NB4 (cell line): ENCODE measurements at places on chromosomes 7 and 10.
A peak's percentile ranks its signal among the peaks of the same experiment; 100 is the strongest.

DNA sequence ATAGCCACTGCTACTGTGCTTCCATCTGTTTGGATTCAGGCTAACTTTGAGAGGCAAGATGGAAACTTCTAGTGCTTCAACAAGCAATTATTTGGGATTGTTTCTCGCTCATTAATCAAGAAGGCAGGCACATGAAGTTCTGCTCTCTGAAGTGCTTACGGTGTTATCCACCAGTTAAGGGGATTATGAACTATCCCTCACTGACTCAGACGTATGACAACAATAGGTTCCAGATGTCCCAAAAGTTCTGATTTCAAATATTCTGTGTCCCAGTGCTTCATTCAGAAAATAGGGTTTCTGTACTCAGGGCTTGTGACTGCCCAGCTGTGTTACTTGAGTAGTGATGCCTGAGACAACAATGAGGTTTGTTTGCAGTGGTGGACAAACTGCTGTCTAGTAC lies 81.0 kb downstream of the HACD1 start:
- no peak for DNase-seq

DNA sequence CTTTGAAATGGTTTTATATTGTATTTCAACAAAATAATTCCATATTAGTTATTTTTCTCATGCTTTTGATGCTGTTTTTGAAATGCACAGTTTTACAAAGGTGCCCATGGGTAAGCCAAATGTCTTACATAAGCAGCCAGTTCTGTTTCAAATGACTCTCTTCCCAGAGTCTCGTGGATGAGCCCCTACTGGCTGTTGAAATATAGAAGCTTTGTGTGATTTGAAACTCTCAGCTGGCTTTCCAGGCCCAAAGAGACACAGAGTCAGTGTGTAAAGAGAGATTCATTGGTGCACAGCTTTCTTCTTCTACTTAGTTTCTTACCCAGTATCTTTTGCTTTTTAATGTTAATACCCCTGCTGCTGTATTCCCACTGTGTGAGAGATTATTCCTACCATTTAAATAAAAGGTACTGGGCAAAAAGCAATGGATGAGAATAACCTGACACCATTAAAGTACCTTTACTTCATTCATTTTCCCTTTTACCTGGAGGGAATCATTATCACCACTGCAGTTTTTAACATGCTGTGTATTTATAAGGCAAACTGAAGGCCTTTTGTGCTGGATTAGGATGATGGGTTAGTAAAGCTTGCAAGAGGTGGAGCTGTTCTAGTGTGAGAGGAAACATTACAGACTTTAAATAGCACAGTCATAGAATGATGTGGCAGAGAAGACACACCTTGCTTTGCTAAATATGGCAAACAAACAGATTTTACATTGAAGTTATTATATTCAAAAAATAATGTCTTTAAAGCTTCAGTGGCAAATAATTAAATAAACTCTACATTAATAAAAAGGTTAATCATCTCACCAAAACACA lies 415.1 kb downstream of the THSD7A start:
- no peak for DNase-seq

DNA sequence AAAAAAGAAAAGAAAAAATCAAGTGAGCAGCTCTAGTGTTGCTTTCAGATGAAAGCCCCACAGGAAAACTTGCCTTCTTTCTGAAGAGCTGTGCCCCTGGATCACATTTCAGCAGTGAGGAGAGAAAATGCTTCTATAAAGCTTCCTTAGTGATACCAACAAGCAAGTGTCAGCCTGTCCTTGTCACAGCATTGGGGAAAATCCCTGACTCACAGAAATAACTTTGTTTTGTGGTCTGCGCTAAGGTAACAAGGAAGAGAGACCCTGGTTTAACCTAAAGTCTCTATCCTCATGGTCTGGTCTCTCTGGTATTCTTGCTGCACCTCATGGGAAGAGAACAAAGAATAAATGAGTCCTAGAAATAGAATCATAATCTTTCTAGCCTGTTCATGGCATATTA lies 885.2 kb upstream of the SORCS1 start:
- no peak for DNase-seq

DNA sequence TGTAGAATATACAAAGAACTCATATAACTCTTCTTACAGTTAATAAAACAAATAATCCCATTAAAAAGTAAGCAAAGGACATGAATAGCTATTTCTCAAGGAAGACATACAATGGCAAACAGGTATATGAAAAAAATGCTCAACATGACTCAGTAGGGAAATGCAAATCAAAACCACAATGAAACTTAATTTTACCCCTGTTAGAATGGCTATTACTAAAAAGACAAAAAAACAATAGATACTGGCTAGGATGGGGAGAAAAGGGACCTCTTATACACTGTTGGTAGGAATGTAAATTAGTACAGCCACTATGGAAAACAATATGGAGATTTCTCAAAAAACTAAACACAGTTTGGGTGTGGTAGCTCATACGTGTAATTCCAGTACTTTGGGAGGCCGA lies 37.8 kb downstream of the HERPUD2 start:
- DNase-seq = no peak

DNA sequence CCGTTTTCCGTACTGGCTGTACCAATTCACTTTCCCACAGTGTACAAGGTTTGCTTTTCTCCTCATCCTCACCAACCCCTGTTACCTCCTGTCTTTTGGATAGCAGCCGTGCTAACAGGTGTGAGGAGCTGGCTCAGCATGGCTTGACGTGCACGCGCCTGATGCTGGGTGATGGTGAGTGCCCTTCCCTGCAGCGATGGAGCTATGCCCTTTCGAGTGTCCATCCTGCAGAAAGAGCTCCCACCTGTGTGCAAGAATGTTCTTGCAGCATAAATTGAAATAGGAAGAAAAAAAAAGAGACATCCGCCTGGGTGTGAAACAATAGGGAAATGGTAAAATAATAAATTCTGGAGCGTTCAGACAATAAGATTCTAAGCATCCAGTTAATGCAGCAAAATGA lies 9.5 kb upstream of the UBE3C start:
- no peak for DNase-seq

GRCh38 chr7:30754315-30754877 lies 2.5 kb downstream of the INMT start:
- no peak for DNase-seq

DNA sequence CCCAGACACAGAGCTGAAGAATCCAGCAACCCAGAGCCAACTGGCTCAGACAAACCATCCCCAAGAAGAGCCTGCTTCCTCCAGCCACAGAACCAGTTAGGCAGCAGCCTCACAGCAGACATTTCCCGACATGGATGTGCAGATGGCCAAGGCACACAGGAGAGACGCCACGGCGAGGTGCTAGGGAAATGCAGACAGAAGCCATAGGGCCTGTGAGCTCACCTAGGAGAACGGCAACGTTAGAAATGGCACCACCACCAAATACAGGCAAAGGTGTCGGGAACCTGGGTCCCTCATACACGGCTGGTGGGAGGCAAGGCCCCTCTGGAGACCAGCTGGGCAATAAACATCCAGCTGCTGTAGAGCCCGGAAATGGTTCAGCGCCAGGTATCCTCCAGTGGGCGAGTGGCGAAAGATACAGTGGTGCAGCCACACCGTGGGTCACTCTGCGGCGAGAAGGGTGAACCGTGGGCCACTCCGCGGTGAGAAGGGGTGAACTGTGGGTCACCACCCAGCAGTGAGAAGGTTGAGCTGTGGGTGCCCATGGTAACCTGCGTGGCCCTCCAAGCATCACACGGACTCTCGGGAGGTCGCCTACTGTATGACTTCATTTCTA lies 31.2 kb downstream of the JAKMIP3 start:
- DNase-seq = no peak

DNA sequence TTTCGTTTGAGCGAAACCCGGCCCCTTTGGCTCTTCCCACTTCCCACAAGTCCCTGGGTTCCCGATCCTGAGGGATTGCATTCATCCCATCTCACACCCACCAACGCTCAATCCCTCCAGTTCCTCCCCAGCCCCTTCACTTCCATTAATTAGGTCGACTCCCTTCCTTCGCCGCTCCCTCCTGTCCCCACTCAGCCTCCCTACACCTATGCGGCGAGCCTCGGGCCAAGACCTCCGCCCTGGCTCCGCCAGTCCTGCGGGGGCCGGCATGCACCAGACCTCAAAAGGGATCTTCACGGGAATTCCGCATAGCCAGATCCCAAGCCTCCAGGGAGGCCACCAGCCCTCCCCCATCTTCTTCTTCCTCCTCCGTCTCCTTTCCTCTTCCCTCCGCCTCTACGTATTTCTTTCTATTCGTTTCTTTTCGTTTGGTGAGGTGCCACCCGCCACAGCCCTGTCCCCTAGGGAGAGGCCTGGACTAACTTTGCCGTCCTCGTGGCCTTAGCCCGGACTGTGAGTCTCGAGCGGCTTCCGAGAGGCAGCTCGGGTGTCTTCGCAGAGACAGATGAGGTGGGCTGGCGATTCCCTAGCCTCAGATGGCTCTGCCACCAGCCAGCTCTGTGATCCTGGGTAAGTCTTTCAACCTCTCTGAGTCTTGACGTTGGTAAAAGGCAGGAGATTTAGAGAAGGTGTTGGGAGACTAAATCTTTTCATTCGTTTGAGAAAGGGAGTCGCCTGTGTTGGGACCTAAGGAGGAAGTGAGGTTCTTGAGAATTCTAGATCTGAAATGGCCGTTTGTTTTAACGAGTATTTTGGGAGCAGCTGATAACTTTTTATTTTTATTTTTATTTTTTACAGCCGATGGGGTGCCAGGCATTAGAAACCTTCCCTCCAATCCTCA lies 8.1 kb upstream of the LBX1 start:
- DNase-seq = no peak

DNA sequence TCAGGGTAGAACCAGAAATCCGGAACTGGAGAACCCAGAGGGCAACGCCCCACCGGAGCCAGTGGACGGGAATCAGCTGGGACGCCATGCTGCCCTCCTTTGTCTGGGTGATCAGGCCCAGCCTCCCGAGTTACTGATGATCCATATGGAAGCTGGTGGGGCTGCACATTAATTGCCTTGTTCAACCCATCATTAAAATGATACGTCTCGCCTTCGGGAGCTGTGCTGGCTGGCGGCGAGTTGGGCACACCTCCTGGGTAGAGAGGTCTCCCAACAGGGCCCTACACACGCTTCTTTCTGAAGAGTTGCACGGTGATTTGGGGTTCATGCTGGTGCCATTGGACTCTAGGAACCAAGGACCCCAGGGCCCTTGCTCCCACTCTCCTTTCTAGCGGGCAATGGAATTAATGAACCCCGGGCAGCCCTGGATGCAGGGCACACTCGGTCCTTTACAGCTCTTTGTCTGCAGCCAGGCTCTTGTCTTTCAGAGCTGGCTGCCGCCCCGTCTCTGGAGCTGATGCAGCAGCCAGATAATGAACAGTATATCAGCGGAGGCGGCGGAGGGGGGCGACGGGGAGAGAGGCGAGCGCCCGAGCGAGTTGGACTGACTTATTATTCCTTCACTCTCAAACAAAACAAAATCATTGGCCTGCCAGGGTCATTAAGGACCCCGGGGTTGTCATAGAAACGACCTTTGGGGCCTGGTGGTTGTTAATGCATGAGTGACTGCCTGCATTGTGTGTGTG lies 412.2 kb upstream of the ZMIZ1 start:
- DNase-seq = no peak

GRCh38 chr10:75967491-75967890 lies 536.1 kb downstream of the LRMDA start:
- no peak for DNase-seq

- peak; percentile 7 for DNase-seq
These were observed 3.1 kb upstream of the GOT1 start for GRCh38 chr10:99433378-99434020.

GRCh38 chr10:122571892-122572291 lies 11.3 kb downstream of the DMBT1 start:
- DNase-seq = no peak

- no peak for DNase-seq
These were observed 1.4 kb upstream of the DRGX start for GRCh38 chr10:49397036-49397999.

GRCh38 chr7:99379043-99379577 lies 4.6 kb downstream of the ARPC1B start:
- peak; percentile 97 for DNase-seq

DNA sequence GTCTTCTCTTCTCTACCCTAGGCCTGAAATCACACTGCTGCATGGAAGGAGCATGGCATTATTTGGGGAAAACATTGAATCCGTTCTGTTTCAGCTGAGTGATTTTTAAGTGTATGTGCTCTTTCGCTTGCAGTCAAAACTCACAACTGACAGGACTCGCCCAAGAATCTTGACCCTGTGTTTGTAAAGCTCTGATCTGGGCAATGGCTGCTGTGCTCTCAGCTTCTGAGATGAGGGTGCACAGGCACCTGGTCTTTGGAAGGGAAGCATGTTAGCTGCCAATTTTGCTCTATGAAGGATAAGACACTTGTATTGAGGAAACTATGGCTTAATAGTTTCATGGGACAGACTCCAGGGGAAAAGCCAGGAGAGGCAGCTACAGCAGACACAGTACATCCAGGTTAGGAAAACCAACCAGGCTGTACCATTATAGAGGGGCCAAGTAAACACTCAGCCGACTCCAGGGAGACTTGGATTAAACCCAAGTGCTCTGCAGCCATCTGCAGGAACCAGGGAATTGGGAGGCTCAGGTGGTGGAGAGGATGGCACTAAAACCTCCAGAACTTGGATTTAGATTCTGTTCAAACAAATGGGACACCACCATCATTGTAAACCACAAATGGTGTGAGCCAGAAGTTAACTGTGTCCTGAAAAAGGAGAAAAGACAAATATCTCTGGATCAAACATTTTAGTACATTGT lies 43.3 kb downstream of the LYZL1 start:
- no peak for DNase-seq

DNA sequence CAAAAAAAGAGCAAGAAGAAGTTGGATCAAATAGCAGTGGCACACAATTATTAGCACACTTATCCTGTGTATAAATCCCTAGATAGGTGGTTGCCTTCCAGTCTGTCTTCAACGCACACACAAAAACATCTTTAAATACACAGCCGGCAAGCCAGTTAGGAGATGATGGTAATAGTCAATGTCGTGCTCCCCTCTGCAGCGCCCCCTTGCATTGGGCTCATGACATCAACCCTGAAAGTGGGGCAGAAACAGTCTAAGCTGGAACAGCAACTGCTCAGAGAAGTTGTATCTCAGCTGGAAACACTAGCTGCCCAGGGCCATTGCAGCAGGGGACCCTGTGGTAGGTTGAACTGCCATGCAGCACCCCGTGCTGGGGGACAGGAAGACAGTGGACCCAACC lies 179.5 kb upstream of the YAE1 start:
- peak; percentile 11 for DNase-seq

DNA sequence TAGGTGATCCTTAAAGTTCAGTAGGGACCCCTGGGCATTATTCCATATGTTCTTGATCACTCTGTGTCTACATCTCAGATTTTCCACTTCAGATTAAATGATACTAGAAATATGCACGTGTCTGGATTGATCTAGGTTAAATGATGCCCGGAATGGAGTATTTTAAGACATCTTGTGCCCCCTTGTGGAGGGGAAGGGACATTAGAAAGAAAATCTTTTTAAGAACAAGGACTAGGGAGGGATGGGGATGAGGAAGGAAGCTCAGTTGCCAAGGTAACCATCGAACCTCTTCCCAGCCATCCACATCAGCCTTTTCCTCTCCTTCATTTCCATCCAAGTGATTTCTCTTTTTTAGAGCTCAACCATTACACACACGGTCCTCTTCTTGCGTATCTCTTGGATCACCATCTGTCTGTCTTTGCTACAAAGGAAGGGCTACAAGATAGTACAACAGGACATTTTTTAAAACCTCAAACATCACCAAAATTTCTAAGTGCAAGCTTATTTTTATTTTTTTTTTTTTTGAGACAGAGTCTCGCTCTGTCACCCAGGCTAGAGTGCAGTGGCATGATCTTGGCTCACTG lies 40.5 kb downstream of the PRSS2 start:
- DNase-seq = peak; percentile 64
